ENCODE measurements at places on chromosomes 5 and 9.
A peak's percentile ranks its signal among the peaks of the same experiment; 100 is the strongest.

DNA sequence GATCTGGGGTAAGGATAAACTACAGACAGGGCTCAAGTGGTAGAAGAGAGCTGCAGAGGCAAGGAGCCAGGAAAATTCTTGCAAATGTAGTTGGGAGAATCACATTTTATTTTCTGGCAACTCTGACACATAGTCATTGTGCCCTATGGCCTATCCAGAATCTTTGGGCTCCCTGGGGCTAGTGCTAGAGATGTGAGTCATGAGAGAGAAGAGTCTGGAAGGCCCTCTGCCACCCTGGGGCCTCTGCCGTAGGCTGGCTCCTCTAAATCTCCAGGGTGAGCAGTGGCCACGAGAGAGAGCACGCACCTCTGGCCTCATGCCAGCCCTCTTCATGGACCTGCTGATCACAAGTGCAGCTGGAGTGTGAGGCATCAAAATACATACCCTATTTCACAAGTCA is 74.3 kb upstream of the SSBP2 start:
- no peaks in the 10 kb centered on the region for H3K4me1 ChIP-seq
- no peak overlapping the region for H3K4me3 ChIP-seq
- H3K27me3 ChIP-seq, result no peaks in the 10 kb centered on the region

GRCh38 chr5:67032921-67033664 is 163.5 kb downstream of the CD180 start:
- H3K4me3 ChIP-seq, result no peak overlapping the region
- no peak for DNase-seq
- no peaks in the 10 kb centered on the region for H3K27me3 ChIP-seq
- H3K4me1 ChIP-seq, result peaks cover 11% of the 10 kb centered on the region
- H3K27ac ChIP-seq, result peak overlapping the region; percentile 28
- H3K36me3 ChIP-seq, result no peaks in the 10 kb centered on the region

- no peaks in the 10 kb centered on the region for H3K27me3 ChIP-seq
- no peak for DNase-seq
- H3K4me3 ChIP-seq, result no peak overlapping the region
- no peak overlapping the region for H3K27ac ChIP-seq
Observed at GRCh38 chr9:121888438-121888775, 204.7 kb downstream of the TTLL11 start.

DNA sequence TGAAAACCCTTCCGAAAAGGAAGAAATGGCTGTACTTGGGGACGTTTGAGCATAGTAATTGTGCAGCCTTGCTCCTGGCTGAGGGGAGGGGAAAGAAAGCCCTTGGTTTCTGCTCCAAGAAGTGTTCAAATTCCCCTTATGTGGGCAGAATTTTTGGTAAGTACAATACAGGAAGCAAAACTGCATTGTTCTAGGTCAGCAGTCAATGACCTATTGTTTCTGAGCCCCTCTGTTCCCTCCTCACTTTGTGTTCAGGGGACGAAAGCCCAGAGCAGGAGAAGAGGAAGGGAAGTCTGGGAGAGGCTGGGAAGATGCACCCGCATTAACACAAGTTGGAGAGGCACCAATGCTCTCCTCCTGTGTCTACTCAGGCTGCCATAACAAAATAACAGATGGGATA is 11.9 kb downstream of the BASP1 start:
- H3K4me3 ChIP-seq, result no peak overlapping the region
- peaks cover 8% of the 10 kb centered on the region for H3K4me1 ChIP-seq
- no peaks in the 10 kb centered on the region for H3K36me3 ChIP-seq

DNA sequence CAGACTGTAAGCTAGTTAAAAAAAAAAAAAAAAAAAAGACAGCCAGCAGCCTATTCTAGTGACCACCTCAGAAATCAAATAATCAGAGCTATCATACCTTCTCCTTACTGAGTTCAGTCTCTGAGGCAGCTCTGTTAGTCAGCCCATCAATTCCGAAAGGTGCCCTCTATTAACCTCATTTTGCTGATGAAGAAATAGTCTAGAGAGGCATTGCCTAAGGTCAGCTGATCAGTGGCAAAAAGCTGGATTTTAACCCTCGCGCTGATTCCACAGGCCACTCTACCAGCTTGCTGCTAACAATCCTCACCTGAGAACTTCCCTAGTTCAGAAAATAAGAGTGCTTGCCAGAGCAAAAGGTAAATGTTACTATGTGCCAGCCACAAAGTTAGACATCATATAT is 172.0 kb downstream of the DENND1A start:
- DNase-seq, result no peak
- H3K27me3 ChIP-seq, result no peaks in the 10 kb centered on the region
- H3K27ac ChIP-seq, result no peak overlapping the region
- no peaks in the 10 kb centered on the region for H3K36me3 ChIP-seq
- H3K4me1 ChIP-seq, result no peaks in the 10 kb centered on the region

- H3K4me1 ChIP-seq, result peaks cover 13% of the 10 kb centered on the region
- DNase-seq, result no peak
- no peak overlapping the region for H3K4me3 ChIP-seq
- H3K27ac ChIP-seq, result peak overlapping the region; percentile 83
Observed at GRCh38 chr5:132222649-132223038, 5.0 kb downstream of the P4HA2 start.

GRCh38 chr5:175826980-175827379 is 44.4 kb upstream of the CPLX2 start:
- no peak overlapping the region for H3K27ac ChIP-seq
- H3K27me3 ChIP-seq, result no peaks in the 10 kb centered on the region
- no peaks in the 10 kb centered on the region for H3K36me3 ChIP-seq

DNA sequence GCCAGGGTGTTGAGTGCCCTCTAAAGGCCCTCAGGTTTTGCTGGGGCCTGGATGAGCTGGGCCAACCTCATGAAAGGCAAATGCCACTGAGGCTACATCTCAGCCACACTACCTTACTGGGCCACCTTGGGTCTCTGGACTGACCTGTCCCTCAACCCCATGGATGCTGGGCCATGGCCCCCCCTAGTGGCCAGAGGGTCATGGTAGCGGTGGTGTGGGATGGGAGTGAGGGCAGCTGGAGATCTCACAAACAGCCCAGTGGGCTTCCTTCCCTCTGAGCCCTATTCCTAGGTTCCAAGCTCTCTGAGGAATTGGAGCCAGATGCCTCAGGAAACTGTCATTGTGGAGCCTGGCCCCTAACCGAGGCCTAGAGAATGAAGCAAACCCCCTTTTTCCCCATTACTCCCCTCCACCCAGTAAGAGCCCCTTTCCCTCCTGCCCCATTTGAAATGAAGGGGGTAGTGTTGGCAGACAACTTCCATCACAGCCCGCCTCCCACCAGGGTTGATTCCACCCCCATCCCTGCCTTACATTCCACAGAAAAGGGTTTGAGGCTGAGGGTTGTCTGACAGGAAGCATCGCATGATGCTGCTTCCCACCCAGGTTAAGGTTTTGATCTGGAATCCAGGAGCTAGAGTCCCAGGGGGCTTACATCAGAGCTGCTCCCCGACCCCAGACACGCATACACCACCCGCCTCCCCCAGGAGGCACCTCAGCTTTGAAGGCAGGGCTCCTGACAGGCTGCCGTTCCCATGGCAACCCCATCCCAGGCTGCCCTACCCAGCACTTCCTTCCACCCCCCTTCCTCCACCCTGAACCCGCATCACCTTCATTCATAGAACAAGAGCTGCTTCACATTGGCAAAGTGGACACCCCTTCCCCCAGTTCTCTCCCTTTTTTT is 63.9 kb downstream of the PCDH1 start:
- no peak overlapping the region for H3K27ac ChIP-seq
- no peaks in the 10 kb centered on the region for H3K36me3 ChIP-seq
- no peaks in the 10 kb centered on the region for H3K27me3 ChIP-seq

DNA sequence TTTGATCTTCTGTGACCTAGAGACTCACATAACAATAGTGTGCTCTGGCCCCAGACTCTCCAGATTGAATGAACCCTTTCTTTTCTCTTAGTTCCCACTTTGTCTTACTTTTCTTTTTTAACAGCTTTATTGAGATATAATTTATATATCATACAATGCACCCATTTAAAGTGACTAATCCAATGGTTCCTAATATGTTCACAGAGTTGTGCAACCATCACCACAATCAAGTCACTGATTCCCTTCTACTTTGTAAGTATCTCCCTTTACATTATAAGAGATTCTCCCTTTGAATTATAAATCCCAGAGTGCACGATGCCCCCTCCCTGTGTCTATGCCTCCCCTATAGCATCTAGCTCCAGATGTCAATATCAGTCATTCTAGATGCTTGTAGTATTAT is 172.4 kb downstream of the HINT1 start:
- H3K27me3 ChIP-seq, result no peaks in the 10 kb centered on the region
- H3K27ac ChIP-seq, result no peak overlapping the region
- no peak for DNase-seq
- no peak overlapping the region for H3K4me3 ChIP-seq

DNA sequence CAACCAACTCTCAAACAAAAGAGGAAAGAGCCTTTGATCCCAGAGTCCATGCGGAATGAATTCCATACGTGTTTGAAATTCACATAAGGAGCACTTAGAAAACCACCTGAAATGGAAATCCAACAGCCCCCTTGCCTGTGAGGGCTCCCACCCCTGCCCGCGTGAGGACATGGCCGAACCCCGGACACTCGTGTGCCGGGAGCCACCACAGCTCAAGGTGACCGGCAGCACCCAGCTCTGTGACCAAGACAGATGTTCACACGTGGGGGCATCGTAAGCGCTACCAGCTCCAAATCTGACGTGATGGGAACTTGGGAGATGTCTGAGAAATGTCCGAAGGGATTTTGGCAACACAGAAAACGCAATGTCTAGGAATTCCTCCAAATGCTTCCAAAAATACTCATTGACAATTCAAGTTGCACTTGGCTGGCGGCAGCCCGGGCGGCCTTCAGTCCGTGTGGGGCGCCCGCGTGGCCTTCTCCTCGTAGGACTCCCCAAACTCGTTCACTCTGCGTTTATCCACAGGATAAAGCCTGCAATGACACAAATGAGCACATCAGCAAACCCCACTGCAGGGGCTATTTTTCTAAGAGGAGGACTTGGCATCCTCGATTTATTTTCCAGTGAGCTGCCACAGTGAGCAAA is 23.2 kb upstream of the TERT start:
- H3K27me3 ChIP-seq, result no peaks in the 10 kb centered on the region
- H3K4me1 ChIP-seq, result no peaks in the 10 kb centered on the region
- no peak overlapping the region for H3K4me3 ChIP-seq
- DNase-seq, result no peak
- H3K27ac ChIP-seq, result no peak overlapping the region

DNA sequence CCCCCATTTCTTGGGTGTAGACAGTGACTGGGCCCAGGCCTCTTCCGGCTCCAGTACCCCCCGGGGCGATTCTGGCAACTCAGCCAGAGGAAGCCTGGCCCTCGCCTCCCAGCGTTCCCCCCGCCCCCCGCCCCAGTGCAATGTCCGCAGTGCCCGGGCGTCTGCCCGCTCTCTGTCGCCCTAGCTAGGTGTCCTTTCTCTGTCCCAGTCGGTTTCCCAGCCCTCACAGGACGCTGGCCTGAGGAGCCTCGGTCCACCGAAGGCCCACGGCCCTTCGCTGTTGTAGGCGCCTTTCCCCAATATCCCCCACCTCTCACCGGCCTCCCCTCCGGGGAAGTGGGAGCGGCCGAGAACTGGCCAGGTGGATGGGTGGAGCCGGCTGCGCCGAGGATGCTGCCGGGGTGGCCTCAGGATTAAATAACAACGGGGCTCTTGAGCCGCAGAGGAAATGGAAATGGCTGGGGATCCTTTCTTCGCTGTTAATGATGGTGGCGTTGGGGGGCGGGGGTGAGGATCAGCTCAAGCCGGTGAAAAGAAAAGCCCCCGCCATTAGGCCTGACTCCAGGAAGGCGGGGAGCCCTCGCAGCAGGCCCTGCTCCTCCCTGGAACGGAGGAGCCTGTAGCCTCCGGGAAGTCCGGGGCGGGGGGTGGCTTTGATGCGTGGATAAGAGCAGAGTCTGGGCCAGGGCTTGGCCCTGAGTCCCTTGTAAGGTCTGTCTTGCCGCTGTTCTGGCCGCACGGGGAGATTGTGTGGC is 1.1 kb upstream of the SPRY4 start:
- peak overlapping the region; percentile 72 for H3K4me3 ChIP-seq
- no peak for DNase-seq
- peaks cover 62% of the 10 kb centered on the region for H3K4me1 ChIP-seq
- no peaks in the 10 kb centered on the region for H3K36me3 ChIP-seq

GRCh38 chr9:94147776-94148175 is 63.5 kb downstream of the PTPDC1 start:
- H3K4me1 ChIP-seq, result peaks cover 30% of the 10 kb centered on the region
- no peak overlapping the region for H3K27ac ChIP-seq
- DNase-seq, result no peak
- H3K36me3 ChIP-seq, result no peaks in the 10 kb centered on the region
- no peak overlapping the region for H3K4me3 ChIP-seq

DNA sequence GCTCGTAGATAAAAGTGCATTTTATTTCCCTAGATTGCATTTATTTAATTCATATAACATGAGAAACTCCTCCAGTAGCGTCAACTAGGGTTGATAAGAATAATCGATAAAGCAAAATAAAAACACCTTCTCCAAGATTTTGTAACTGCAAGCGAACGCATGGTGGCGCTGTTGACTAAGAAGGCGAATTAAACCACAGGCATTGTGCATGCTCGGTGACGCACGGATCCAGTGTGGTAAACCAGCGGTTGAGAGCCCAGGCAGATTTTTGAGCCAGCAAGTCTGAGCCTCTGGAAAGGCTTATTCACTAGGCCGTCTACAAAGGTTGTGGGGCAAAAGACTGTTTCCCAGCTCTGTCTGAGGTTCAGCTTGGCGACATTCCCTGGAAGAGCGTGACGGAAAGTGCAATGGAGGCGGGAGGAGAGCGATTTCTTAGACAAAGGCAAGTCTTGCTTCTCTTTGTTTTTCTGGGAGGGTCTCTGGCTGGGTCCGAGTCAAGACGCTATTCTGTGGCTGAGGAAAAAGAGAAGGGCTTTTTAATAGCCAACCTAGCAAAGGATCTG is at the start of gene PCDHB3:
Gene PCDHB3, plus strand, starts transcription at position 231 of the 563 bp plus-strand sequence. Its CDS starts 177 bp downstream, at position 408.
- no peak within 1 kb of the TSS for H3K27ac ChIP-seq
- H3K36me3 ChIP-seq, result no peaks in the 10 kb centered on the region
- no peak for DNase-seq
- peak within 1 kb of the TSS; percentile 20 for H3K4me3 ChIP-seq
- no peaks in the 10 kb centered on the region for H3K4me1 ChIP-seq
- H3K27me3 ChIP-seq, result no peaks in the 10 kb centered on the region

GRCh38 chr9:128285033-128285784 is 9.1 kb downstream of the SWI5 start:
- no peak overlapping the region for H3K27ac ChIP-seq
- H3K27me3 ChIP-seq, result no peaks in the 10 kb centered on the region
- no peak overlapping the region for H3K4me3 ChIP-seq
- no peak for DNase-seq

GRCh38 chr5:129917224-129917623 is 13.0 kb downstream of the CHSY3 start:
- H3K4me3 ChIP-seq, result no peak overlapping the region
- DNase-seq, result no peak
- no peaks in the 10 kb centered on the region for H3K4me1 ChIP-seq

DNA sequence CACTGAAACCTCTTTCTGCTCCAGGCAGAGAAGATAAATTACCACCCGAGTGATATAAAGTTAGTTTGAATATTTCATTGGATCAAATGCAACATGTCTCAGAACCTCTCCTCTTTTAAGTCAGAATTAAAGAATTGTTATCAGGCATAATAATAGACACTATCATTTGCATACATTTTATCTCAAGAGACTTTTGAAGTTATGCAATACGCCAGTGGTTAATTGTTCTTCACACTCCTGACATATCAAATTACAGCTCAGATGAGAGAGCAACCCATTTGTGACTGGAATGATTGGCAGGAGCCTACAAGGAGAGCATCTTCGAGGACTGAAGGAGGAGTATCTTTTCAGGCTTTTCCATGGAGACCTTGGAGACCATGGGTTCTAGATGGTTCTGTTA is 452.2 kb downstream of the KDM4C start:
- H3K27ac ChIP-seq, result no peak overlapping the region
- no peaks in the 10 kb centered on the region for H3K27me3 ChIP-seq
- no peak for DNase-seq
- no peaks in the 10 kb centered on the region for H3K36me3 ChIP-seq
- no peaks in the 10 kb centered on the region for H3K4me1 ChIP-seq

Data from esophagus squamous epithelium (tissue), 5 donors.